SHP77 treated with DMSO at 0.1 percent for 48 hours (cell line): ENCODE measurements at places on chromosomes 4 and X.
A peak's percentile ranks its signal among the peaks of the same experiment; 100 is the strongest.

DNA sequence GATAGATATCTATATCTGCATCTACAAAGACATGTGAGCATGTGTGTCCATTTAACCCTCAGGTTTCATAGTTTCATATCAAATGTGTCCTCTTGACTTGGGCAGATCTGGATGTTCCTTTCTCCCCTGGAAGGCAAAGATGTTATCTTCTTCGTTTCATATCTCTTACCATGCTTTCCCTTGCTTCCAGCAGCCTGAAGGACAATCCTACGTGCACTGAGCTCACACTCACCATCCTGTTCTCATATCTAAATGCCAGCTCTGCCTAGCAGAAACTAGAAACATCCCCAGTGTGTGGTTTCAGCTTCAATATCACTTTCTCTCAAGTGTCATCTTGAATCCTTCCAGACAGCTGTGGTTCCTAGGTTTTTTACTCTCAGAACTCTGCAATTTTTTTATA lies 66.2 kb downstream of the ZAR1 start:
- no peak for DNase-seq

- DNase-seq, result no peak
These were observed 33.8 kb upstream of the ARMCX2 start for GRCh38 chrX:101693476-101693875.

- DNase-seq, result no peak
These were observed 421.4 kb upstream of the DIPK2B start for GRCh38 chrX:45622042-45622423.

- no peak for DNase-seq
These were observed 573.6 kb downstream of the ADGRL3 start for GRCh38 chr4:61773655-61774245.

- DNase-seq, result no peak
These were observed 315.4 kb upstream of the IGFBP7 start for GRCh38 chr4:57425610-57426009.

- no peak for DNase-seq
These were observed 31.2 kb upstream of the VCX3B start for GRCh38 chrX:8433109-8434062.

DNA sequence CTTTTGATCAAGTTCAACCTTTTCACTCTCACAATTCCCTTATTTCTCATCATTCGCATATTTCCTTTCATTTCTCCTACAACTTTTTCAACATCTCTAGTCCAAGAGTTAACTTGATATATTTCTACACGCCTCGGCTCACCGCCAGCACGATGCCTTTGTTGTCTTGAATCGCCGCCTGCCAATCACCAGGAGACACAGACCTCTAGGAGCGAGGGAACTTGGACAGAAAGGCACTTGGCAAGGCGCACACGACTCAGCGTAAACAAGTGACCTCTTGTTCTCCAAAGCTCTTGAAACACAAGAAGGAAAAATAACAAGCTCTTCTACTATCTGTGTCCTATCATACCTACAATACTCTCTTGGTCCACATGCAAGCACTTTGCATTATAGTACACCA lies 27.1 kb upstream of the RBMX start:
- DNase-seq, result no peak

GRCh38 chr4:110751986-110752385 lies 129.1 kb upstream of the PITX2 start:
- DNase-seq, result no peak

GRCh38 chr4:185305979-185306442 lies 89.7 kb downstream of the LRP2BP start:
- no peak for DNase-seq

DNA sequence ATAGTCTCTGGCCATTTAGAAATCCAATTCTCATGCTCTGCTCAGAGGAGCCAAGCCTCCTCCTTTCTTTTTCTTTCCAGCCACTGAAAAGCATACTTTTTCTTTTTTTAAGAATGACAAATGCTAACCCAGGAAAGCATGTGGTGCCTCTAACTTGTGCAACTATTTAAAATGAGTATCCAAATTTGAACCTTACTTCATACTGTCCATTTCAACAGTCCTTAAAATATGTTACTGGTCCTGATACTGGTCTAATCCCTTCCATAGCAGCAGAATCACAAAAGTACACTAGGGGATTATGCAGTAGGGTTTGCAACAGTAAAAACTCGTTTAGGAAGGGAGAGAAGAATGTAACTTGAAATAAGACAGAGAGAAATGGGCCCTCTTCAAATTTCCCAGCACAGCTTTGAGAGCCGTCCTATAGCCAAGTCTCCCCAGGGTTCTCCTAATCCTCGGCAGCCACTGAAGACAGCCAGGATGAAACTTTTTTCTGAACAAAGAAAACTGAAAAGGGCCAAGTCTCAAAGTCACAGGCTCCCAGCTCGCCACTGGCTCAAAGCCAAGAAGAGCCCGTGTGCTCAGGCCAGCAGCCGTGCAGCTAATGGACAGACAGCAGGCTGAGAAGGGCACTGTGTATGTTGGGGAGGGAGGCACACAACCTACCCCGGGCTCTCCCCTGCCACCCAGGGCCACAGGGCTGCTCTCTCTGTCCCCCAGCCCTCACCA lies 39.5 kb downstream of the GPC4 start:
- DNase-seq, result no peak

DNA sequence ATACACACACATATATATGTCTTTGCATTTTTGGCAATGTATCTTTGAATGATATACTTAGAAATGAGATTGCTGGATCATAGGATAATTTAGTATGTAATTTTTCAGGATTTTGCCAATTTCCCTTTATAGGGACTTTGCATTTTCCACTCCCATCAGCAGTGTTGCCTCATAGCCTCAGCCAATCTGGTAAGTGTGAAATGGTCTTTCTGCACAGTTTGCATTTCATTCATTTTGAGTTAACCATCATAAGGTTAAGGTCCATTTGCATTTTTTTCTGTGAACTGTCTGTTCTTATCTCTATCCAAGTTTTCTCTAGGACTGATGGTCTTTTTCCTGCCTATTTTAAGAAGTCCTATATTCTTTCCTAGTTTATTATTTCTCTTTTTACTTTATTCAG lies 474.8 kb downstream of the ZNF674 start:
- DNase-seq, result no peak

DNA sequence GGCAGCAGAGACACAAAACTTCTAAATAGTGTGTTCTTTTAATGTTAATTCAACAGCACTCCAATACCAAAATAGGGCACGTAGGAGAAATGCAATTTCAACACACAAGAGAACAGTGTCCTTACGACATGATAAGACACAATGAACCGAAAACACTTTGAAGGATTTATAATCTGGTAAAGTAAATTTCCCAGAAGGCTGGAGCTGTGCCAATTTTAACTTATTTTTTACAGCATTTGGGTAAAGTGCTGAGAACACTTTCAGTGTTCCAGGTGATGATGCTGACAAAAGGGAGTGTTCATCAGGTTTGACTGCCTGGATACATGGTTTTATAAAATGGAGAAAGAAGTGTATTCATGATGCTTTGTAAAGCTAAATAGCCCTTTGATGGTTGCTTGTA lies 76.5 kb downstream of the MAPK10 start:
- DNase-seq, result no peak

- DNase-seq, result no peak
These were observed 166.1 kb upstream of the NUDT6 start for GRCh38 chr4:123088501-123088900.

- no peak for DNase-seq
These were observed 41.6 kb downstream of the AR start for GRCh38 chrX:67585401-67585800.

DNA sequence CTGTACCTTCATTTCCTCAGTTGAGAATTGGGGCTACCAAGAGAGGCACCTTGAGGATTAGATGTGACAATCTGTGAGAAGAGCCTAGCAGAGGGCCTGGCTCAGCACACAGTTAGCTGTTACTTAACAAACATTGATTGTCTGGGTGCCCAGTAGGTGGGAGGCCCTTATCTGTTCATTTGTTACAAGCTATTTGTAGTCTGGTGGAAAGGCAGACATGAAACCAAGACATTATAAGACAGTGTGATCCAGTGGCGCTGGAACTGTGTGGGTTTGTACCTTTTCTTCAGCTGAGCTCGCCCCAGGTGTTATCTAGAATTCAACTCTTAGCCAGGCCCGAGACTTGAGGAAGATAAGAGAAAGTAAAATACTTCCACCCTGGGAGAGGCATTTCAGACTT lies 16.9 kb downstream of the AKAP4 start:
- no peak for DNase-seq

GRCh38 chr4:145098675-145099037 lies 545 bp downstream of the ABCE1 start:
- DNase-seq, result no peak

DNA sequence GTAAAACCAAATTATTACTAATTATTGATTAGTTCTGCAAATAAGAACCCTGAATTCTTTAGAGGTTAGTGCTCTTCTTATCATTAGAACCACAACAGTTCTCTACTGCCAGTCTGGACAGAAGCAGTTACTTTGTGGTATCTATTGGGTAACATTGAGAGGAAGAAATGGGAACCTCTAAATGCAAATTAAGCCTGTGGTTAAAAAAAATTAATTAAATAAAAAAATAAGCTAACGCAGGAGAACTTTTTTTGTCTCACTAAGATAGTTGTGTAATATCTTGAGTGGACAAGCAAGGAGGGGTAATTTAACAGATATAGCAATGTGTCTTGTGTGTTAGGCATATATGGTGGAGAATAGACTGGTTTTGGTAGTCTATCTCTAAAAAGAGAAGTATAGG lies 32.9 kb upstream of the TET2 start:
- no peak for DNase-seq

GRCh38 chr4:104500442-104500841 lies 5.7 kb upstream of the CXXC4 start:
- no peak for DNase-seq

- no peak for DNase-seq
These were observed 1.0 kb downstream of the AGA start for GRCh38 chr4:177441061-177441802.

DNA sequence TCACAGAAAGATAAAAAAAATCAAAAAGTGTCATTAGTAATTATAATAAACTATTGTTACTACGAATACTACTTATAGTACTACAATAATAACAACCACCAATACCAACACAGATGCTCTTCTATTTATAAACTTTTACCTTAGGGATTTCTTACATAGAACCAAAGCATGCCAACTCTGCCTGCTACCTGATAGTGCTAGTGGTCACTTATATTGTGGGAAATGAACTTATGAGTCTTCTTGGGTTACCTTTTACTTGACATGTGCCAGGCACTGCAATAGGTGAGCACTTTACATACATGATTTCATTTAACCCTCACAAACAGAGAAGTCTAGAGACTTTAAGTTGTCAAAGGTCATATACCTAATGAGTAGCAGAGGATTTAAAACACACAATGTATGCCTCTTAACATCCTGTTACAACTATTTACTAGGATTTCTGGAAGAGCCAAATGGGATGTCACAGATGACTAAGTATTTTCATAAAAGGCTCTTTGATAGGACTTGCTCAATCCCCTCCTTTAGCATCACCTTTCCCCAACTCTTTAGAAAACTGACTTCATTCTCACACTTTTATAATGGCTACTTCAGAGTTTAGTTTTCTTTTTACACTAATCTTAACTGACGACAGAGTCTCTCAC lies 265.2 kb downstream of the CHIC1 start:
- no peak for DNase-seq

GRCh38 chrX:149074398-149074797 lies 430.7 kb downstream of the IDS start:
- DNase-seq, result no peak

- DNase-seq, result no peak
These were observed 733.7 kb upstream of the CT83 start for GRCh38 chrX:117196481-117196880.

DNA sequence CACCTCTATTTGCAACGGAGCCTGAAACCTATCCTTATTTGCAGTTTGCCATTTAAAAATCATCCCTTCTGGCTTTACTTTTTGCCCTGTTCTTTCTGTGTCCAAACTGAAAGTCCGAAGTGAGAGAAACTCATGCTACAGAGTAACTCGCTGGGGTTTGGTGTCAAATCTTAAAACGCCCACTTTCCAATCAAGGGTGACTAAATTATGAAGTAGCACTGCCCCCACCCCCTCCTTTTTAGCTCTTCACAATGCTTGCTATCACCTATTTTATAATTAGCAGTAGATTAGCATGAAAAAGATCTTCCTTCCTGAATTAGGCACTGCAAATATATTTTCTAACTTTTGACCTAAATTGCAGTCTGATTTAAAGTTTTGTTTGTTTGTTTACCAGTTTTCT lies 52.5 kb downstream of the VGLL1 start:
- no peak for DNase-seq

- no peak for DNase-seq
These were observed 28.8 kb downstream of the RPS6KA3 start for GRCh38 chrX:20237864-20238263.

DNA sequence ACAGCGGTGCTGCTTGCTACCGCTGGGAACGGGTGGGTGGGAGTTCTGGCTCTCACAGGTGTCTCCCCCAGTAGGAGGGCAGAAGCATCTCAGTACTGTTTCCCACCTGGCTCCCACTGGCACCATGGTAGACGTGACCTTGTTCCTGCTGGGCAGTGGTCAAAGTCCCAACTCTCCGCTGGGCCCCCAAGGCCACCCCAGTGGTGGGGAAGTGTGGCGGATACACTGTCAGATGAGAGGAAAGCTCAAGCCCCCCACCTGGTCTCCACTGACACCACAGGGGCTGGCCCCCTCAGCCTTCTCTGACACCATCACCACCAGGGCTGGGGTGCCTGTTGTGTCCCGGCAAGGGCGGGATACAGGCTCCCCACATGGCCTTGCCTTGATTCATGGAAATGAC lies 24.6 kb downstream of the LETM1 start:
- DNase-seq, result no peak

GRCh38 chr4:145736241-145736831 lies 56.4 kb downstream of the C4orf51 start:
- DNase-seq, result peak; percentile 78

- no peak for DNase-seq
These were observed 776 bp downstream of the RBM47 start for GRCh38 chr4:40628888-40629287.

DNA sequence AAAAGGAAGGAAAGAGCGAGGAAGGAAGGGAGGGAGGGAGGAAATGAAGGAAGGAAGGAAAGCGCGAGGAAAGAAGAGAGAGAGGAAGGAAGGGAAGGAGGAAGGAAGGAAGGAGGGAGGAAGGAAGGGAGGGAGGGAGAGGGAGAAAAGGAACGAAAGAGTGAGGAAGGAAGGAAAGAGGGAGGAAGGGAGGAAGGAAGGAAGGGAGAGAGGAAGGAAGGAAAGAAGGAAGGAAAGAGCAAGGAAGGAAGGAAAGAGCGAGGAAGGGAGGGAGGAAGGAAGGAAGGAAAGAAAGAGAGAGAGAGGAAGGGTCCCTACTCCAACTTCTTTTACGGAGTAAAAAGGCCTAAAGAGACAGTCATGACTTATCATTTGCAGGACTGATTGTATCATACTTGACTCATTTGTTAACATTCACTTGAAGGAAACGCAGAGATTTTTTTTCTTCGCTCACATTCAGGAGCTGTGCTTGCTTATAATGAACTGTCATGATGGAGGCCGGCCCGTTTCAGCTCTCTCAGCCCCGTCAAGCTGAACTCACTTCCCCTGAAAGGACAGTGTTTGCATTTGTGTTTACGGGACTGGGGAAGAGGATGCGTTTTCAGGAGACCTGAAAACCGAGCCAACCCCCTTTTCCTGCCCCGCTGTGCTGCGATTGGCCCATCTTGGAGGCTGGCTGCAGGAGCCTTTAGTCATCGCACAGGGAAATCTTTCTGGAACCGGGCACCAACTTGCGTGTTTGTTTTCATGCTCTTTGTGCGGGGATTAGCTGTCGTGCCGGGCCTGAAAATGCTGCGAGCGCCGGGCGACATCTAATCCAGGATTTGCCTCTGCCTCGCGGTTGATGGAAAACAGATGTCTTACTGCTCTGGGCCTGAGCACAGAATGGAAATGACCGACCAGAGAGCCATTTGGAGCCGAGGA lies 17.8 kb downstream of the TRIM2 start:
- no peak for DNase-seq

GRCh38 chr4:92251711-92252110 lies 52.1 kb upstream of the GRID2 start:
- DNase-seq, result no peak
